A172 (cell line): ENCODE measurements at places on chromosomes 6 and 20. TPM values are rescaled to one million over a fixed set of nuclear protein-coding genes. Genes with fewer than 3 reads are reported as not detected.
A peak's percentile ranks its signal among the peaks of the same experiment; 100 is the strongest.

EYA2 gene
- total RNA-seq = 0.47 TPM in 1 of 2 replicates, not detected in the other

CARMIL1 gene
- 11.6 and 12.4 TPM in 2 replicates for total RNA-seq

DNA sequence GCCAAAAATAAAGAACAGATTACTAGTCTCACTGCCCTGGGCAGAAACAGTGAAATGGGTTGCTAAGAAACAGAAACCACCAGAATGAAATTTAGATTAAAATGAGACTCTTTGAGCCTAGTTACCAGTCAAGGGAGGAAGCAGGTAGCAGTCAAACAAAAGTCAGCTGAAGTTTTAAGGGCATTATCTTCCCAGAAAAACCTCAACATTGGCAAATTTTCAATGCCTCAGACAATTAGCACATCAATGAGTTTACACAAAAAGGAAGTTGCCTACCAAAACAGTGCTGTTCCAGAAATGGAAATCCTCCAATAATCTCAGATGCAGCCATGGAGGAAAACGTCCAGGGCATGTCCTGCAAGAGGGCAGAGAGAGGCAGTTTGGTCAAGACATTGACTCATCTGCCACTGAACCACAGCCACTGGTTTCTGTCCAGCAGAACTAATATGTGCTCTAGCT, 399.7 kb upstream of the ADGRB3 start:
- peak; percentile 46 for DNase-seq

DNA sequence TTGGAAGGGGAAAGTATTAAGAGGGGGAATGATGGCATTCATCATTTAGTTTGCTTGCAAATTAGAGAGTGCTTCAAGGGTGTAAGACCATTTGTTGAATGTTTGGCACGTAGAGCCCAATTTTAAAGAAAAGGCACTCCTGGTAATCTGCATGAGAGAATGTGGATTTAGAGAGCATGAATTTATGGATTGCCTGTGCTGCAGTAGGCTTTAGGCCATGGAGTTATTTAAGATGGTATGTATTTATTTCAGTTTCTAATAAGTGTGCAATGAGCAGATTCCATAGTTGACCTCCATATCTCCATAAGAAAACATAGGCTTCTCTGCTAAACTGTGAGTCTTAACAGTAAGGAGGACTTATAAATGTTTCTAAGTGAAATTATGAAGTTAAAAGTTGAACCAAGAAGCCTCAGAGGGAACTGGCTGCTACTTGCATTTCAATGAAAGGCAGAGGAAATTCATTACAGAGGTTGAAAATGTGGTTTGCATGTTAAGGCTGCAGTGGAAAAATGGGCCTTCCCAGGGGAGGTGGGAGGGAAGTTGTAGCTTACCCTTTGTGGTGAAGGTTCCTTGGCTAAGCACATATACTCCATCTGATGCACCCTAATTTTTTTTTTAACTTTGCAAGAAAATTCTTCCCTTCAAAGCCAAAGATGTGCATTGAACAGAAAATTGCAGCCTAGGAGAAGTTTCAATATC, 134.2 kb downstream of the CARMIL1 start:
- DNase-seq = no peak

- no peak for DNase-seq
Observed at GRCh38 chr6:123838505-123839234, 35.0 kb downstream of the NKAIN2 start.

DNA sequence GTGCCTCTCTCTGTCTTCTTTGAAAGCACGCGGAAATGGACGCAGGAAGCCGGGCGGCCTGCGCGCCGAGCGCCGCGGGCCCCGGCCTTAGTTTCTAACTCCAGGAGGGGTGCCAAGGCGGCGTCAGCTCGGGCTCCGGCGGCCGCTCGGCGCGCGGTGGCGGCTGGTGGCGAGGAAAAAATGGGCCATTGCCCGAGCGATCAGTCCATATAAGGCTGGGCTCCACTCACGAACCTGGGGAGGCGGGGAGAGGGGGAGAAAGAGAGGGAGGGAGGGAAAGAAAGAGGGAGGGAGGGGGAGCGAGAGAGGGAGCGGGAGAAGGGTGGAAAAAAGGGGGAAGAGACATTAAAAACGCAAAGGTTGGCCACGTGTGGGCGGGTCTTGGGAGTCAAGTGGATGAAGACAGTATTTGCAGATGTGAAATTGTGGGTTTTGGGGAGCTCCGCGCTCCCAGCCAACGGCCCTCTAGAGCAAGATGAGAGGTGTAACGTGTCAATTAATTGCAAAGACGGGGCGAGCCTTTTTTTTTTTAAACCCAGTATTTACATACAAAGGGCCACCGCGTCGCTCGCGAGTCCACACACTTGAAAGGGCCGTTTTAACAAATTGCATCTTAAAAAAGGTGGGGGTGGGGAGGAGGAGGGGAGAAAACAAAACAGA, at the start of gene NKX2-2:
NKX2-2 (minus strand) TSS at position 184 of the 660 bp plus-strand sequence. CDS start 395 bp downstream, outside the sequence.
- DNase-seq = peak; percentile 56

GRCh38 chr20:51446656-51447055, 95.9 kb downstream of the NFATC2 start:
- peak; percentile 95 for DNase-seq

DNA sequence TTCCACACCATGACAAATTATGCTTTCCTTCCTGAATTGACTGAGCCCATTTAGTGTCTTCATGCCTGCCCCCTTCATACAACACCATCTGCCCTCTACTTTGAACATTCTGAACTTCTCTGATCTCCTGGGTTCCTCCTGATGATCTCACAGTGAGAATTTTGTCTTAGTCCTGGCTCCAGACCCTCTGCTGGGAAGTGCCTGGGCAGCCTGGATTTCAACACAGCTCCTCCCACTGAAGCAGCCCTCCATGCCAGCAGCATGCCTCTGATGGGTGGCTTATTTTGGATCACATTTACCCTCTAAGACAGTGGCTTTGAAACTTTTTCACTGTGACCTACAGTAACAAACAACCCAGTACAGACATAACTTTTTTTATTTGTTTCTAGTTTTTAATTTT, 41.5 kb downstream of the DSE start:
- DNase-seq = no peak

GRCh38 chr6:157272372-157272771, 50.9 kb downstream of the TMEM242 start:
- DNase-seq = no peak

GRCh38 chr6:87799651-87800050, 97.6 kb upstream of the AKIRIN2 start:
- DNase-seq = no peak

GRCh38 chr6:42511803-42512422, 51.9 kb upstream of the UBR2 start:
- DNase-seq = no peak

DNA sequence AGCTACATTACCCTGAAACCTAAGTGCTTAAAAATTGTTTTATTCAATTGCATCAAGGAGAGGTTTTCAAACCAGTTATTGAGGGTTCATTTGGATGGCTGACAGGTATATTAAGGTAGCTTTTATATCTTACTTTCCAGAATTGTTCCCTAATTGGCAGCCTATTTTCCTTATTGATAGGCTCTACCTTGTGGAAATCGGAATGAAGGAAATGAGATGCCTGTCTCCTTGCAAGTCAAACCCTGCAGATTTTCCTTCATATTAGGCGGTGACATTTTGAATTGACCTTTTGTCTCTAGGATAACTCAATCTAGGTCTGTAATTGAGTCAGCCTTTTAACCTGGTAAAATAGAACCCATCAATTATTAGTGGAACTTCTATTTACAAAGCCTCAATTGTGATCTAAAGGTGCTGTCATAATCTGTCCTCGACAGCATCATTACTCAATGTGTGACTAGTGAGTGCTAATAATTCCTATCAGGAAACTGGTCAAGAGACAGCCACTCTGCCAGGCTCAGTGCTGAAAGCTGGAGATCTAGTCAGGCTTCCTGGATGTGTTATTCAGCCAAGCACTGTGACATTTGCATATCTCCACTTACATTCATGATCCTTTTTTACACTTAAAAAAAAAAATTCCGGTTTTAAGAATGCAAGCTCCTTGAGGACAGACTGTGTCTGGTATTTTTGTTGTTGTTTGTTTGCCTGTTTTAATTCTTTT, 20.1 kb downstream of the OPRM1 start:
- no peak for DNase-seq

HELZ2 gene
- 17.1 and 17.2 TPM in 2 replicates for total RNA-seq

- no peak for DNase-seq
Observed at GRCh38 chr6:105941621-105942412, 144.3 kb upstream of the PRDM1 start.

GRCh38 chr6:146336191-146336590, 207.4 kb upstream of the RAB32 start:
- no peak for DNase-seq

RAET1E gene
- 0.22 and 1.0 TPM in 2 replicates for total RNA-seq

DNA sequence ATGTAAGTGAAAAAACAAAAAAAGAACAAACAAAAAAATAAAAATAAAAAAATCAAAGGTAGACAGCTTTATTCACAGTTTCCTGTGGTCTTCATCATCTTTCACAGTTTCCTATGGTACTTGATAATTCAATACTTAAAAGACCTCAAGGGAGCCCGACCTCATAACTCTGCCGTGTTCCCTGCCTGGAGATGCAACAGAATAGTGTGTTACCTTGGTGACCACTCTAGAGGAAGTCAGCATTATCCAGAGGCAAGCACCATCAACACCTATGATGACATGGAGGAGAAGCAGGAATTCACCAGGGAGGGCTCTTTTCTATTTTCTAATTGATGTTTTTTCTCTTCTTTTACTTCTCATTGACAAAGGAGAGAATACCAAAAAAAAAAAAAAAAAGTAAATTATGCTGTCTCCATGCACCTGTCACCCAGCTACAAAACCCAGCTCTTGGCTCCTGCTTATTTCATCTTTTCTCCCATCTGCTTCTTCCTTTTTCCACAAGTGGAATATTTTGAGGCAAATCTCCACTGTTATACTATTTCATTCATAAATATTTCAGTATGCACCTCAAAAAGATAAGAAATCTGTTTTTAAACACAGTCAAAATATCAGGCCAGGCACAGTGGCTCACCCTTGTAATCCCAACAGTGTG, 95.8 kb upstream of the STXBP5 start:
- no peak for DNase-seq

IGF2R gene
- total RNA-seq = 78.4 and 99.8 TPM in 2 replicates

GRCh38 chr6:105884011-105884410, 202.1 kb upstream of the PRDM1 start:
- no peak for DNase-seq

ELOVL4 gene
- total RNA-seq = 2.4 and 3.6 TPM in 2 replicates

- no peak for DNase-seq
Observed at GRCh38 chr6:166331503-166332415, 10.6 kb downstream of the SFT2D1 start.

GRCh38 chr20:53678315-53678989, 84.8 kb upstream of the ZNF217 start:
- DNase-seq = no peak

GRCh38 chr6:13262302-13263230, 65.8 kb downstream of the TBC1D7 start:
- DNase-seq = no peak

C6orf141 gene
- 21.5 and 33.9 TPM in 2 replicates for total RNA-seq

TGIF2 gene
- 23.7 and 32.6 TPM in 2 replicates for total RNA-seq

GRCh38 chr6:128606611-128607010, 86.2 kb upstream of the PTPRK start:
- no peak for DNase-seq

GRCh38 chr20:59705651-59706399, 101.5 kb downstream of the PHACTR3 start:
- DNase-seq = no peak

GRCh38 chr6:137115658-137116057, 57.8 kb downstream of the IL22RA2 start:
- no peak for DNase-seq

DNA sequence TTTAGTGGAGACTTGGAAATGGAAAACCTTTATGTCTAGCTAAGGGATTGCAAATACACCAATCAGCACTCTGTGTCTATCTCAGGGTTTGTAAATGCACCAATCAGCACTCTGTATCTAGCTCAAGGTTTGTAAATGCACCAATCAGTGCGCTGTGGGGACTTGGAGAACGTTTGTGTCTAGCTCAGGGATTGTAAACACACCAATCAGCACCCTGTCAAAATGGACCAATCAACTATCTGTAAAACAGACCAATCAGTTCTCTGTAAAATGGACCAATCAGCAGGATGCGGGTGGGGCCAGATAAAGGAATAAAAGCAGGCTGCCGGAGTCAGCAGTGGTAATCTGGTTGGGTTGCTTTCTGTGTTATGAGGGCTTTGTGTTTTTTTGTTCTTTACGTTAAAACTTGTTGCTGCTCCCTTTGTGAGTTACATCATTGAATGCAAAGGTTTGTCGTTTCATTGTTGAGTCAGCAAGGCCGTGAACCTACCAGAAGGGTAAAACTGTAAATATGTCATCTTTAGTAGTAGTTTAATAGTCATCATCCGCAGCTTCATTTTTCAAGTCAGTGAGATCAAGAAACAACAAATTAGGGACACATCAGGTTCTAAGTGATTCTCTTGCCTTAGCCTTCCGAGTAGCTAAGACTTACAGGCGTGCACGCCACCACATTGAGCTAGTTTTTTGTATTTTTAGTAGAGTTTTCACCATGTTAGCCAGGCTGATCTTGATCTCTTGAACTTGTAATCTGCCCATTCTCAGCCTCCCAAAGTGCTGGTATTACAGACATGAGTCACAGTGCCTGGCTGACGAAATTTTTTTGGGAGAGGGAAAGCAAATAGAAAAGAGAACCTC, 22.7 kb upstream of the NUP153 start:
- DNase-seq = no peak

DNA sequence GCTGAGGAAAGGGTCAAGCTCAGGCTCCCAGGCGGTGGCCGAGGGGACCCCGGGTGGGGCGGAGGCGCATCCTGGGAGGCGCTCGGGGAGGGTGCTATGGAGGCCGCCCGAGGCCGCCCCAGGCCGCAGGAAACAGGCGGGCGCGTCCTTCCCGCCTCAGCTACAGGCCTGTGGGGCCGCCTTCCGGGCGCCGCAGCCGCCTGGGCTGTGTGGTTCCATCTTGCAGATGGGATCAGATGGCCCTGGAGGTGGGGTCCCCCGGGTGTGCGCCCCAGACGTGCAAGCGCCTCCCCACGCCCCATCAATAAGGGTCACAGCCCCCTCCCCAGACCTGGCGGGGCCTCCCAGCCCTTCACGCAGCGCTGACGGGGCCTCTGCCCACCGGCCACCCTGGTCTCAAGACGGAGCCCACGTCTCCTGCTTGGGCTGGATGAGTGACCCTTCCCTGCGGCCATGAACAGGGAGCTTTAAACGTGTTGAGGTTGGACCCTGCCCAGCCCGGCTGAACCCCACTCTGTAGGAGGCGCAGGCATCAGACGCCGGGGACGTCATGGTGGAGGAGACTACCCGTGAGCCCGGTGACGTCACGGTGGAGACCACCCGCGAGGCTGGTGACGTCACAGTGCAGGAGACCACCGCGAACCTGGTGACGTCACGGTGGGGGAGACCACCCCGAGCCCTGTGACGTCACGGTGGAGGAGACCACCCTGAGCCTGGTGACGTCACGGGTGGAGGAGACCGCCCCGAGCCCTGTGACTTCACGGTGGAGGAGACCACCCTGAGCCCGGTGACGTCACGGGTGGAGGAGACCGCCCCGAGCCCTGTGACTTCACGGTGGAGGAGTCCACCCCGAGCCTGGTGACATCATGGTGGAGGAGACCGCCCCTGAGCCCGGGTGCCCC, 267.0 kb downstream of the DLL1 start:
- DNase-seq = no peak

KCNK15 gene
- 0.62 TPM in 1 of 2 replicates, not detected in the other for total RNA-seq
